ENCODE measurements at places on chromosomes 16 and 17.

- DNase-seq, result no peak
Measured at GRCh38 chr17:61203671-61204131, 195.9 kb upstream of the TBX2 start.

GRCh38 chr16:74951206-74951605, 33.7 kb downstream of the WDR59 start:
- no peak for DNase-seq

GRCh38 chr16:4915226-4915761, 21.7 kb downstream of the PPL start:
- no peak for DNase-seq

- DNase-seq, result no peak
Measured at GRCh38 chr17:58278661-58279015, 2.1 kb downstream of the MPO start.

DNA sequence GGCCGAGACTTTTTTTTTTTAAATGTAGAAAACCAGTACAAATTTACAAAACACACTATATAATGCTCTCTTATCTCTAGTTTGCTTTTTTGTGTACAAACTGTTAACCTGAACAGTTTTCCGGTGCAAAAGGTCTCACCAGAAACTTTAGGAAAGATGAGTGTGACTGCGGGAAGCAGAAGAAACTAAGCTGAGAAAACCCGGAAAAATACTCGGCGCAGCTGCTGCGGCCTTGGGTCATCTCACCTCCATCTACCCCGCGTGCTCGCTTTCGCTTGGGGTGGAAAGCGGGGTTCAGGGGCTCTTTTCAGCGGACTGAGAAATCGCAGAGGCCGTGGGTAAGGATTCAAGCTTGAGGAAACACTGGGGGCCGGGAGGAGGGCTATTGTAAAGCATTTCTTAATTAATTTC, 1.8 kb downstream of the SALL1 start:
- DNase-seq, result no peak

DNA sequence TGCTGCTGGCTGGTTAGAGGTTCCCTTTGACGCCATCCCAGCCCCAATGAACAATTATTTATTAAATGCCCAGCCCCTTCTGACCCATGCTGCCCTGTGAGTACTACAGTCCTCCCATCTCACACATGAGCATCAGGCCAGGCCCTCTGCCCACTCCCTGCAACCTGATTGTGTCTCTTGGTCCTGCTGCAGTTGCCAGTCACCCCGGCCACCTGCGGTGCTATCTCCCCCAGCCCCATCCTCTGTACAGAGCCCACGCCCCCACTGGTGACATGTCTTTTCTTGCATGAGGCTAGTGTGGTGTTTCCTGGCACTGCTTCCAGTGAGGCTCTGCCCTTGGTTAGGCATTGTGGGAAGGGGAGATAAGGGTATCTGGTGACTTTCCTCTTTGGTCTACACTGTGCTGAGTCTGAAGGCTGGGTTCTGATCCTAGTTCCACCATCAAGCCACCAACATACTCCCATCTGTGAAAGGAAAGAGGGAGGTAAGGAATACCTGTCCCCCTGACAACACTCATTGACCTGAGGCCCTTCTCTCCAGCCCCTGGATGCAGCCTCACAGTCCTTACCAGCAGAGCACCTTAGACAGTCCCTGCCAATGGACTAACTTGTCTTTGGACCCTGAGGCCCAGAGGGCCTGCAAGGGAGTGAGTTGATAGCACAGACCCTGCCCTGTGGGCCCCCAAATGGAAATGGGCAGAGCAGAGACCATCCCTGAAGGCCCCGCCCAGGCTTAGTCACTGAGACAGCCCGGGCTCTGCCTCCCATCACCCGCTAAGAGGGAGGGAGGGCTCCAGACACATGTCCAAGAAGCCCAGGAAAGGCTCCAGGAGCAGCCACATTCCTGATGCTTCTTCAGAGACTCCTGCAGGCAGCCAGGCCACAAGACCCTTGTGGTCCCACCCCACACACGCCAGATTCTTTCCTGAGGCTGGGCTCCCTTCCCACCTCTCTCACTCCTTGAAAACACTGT, 11.3 kb downstream of the CX3CL1 start:
- no peak for DNase-seq

DNA sequence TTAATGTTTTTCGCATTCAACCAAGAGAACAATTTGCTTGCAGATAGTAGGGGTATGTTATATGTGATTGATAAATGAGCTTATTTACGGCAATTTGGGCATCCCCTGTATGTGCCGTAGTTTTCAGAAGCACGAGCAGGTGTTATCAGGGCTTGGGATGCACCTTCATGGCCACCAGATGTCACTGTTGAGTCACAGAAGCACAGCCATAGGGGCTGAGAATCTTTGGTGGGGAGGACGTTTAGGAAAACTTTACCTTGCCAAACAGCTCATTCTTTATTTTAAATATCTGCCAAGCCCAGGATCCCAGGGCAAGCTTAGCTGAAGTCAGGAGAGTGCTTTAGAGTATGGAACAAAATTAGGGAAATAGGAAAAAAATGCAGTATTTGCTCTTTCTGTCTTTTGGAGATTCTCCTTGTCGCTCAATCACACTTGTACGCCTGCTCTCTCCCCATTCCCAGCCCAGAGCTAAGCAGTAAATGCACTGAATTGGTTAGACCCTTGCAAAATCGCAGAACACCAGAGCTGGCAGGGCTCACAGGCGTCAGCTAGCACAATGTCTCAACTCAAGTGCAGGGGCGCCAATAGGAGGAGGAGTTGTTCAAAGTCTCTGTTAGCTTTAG, 93.6 kb upstream of the MPHOSPH6 start:
- DNase-seq, result peak; percentile 44

- DNase-seq, result no peak
Measured at GRCh38 chr17:17191346-17191792, 14.8 kb downstream of the PLD6 start.

DNA sequence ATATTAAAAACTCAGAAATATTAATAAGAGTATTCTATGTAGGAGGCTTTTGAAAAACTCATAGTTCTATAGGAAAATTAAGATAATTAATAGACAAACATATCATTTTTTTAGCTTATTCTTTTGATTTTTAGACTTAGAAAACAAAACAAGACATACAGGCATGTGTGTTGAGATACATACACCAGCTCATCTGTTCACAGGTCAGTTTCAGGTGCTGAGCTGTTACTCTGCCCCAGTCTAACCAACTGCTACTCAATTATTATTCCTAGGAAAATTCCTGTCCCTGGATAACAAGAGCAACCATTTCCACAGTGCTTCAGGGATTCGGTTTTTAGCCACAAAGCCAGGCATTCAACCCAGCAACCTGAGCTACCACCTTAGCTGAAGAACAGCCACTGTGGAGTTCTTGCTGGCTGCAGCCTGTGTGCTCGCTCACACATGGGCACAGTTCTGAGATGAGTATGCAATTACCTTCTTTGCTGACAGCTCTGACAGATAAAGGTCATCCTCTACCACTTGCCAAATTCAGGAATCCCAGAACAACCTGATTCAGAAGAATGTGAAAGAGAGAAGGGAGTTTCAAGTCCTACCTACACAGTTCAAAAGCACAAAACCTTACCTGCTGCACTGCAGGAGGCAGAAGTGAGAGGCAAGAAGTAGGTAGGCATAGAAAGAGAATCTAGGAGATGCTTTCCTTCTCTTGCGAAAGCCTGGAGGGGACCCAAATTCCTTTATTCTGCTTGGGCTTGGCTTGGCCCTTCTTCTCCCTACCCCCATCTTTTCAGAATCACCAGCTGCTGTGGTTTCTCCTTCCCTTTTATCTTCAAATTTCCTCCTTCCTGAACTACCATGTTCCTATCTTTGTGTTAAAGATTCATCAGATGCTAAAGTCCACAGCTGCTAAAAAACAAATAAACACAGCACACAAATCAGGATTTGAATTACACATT, 62.7 kb downstream of the TEX2 start:
- DNase-seq, result no peak

DNA sequence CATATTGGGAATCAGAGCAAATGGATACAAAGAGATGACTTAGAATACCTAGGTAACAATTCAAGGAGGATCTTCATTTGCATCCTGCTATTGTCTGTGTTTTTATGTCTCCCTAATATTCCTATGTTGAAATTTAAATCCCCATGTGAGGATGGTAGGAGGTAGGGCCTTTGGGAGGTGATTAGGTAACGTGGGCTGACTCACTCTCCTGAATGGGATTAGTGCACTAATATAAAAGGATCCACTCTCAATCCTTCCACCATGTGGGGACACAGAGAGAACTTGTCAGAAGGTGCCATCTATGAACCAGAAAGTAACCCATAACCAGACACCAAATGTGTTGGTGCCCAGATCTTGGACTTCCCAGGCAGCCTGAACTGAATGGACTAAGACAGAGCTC, 83.4 kb downstream of the CDH8 start:
- no peak for DNase-seq

DNA sequence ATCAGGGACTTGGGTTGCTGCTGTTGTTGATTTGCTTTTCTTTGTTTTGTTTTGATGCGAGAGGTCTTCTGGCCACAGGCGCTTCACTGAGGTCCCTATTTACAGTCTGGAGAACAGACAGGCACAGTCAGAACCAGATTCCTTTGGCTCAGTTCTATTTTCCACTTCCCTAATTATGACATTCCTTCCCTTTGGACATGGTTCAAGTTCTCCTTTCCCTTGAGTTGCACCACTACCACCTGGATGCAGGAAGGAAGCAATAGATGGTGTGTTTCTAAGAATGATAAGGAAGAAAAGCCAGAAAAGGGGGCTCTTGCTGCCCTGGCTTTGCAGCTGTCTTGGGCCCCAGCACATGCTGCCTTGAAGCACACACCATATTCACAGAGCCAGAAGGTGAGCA, 160.6 kb downstream of the MAF start:
- no peak for DNase-seq

- no peak for DNase-seq
Measured at GRCh38 chr17:63463771-63464170, 13.1 kb upstream of the ACE start.

- no peak for DNase-seq
Measured at GRCh38 chr17:61322325-61323002, 77.2 kb upstream of the TBX2 start.

GRCh38 chr17:45847747-45848146, 3.1 kb downstream of the SPPL2C start:
- no peak for DNase-seq

All from occipital lobe (tissue), 3 donors.